ENCODE measurements at places on chromosomes 5 and 9. TPM values are rescaled to one million over a fixed set of nuclear protein-coding genes. Genes with fewer than 3 reads are reported as not detected.

Gene SV2C
- 0.02 TPM for polyA plus RNA-seq

Gene KIF20A
- 1.2 TPM for polyA plus RNA-seq

Gene LCP2
- polyA plus RNA-seq: 29.3 TPM

Gene IFNA13
- not detected for polyA plus RNA-seq

Gene FOXD4
- polyA plus RNA-seq: 0.42 TPM

Gene PCDHGB7
- 0.14 TPM for polyA plus RNA-seq

Gene PGM5
- 8.9 TPM for polyA plus RNA-seq

Gene SPINK5
- polyA plus RNA-seq: 0.51 TPM

Gene CER1
- polyA plus RNA-seq: not detected

Gene SMIM33
- not detected for polyA plus RNA-seq

Gene LPCAT1
- polyA plus RNA-seq: 52.2 TPM

Gene PAPPA
- polyA plus RNA-seq: 0.13 TPM

Gene LCN15
- not detected for polyA plus RNA-seq

Gene RAPGEF1
- polyA plus RNA-seq: 19.9 TPM

Gene IFNB1
- polyA plus RNA-seq: not detected

All from spleen (tissue), 13 donors.